ENCODE measurements at places on chromosomes 1 and 21. TPM values are rescaled to one million over a fixed set of nuclear protein-coding genes. Genes with fewer than 3 reads are reported as not detected.

Gene TBX19
- 1.1 TPM for total RNA-seq

Gene PTPRF
- 33.0 TPM for total RNA-seq

Gene PRR9
- 1.0 TPM for total RNA-seq

Gene OR2T35
- not detected for total RNA-seq

Gene S100B
- total RNA-seq = not detected
